ENCODE measurements at places on chromosomes 2 and 18.
A peak's percentile ranks its signal among the peaks of the same experiment; 100 is the strongest.

DNA sequence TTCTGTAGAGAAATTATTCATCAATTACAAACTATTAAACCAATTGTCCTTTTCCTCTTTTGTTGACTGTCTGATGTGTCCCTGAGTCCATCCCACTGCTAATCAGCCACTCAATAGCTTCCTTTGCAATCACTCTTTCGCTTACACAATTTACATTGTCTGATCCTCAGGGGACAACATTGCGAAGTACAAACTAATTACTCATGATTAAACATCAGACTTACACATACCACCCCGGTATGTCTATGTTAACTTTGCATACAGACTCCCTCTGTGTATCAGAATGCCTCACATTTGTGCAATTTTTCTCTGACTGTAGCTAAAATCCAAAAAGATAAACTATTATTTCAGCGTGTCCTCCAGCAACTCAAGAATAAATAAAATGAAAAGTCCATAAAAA is 264.4 kb upstream of the REV1 start:
- DNase-seq, result peak; percentile 59

DNA sequence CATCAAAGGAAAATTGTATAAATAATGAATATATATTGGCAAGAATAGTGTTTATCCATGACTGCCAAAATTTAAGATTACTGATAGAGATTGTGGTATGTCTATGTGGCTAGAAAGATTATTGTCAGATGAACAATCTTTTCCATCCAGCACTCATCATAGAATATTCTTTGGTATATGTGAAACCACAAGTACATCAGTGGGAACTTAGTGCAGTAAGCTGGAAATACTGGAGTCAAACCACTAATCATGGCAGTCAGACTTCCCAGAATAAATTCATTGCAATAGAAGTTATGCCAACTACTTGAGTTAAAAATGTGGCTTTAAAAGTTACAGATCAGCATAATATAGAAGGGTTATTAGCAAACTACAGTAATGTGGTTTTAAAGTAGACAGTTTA is 310.3 kb downstream of the GULP1 start:
- no peak for DNase-seq

GRCh38 chr2:30620102-30620501 is 173.1 kb downstream of the LCLAT1 start:
- no peak for DNase-seq

DNA sequence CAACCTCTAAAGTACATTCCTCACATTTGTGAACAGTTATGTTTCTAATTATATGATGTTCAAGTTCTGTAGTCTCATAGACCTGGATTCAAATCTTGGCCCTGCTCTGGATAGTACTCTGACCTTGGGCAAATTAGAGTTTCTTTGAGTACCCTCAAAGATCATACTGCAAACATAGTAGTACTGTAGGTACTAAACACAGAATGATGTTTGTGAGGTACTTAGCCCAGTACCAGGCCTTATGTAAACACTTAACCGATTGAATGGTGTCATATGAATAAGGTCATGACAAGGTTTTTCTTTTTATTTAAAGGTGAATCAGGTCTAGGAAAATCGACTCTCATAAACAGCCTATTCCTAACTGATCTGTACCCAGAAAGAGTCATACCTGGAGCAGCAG is 19.1 kb downstream of the SEPTIN2 start:
- DNase-seq, result no peak

- no peak for DNase-seq
Observed at GRCh38 chr2:239226677-239227581, 173.9 kb downstream of the HDAC4 start.

DNA sequence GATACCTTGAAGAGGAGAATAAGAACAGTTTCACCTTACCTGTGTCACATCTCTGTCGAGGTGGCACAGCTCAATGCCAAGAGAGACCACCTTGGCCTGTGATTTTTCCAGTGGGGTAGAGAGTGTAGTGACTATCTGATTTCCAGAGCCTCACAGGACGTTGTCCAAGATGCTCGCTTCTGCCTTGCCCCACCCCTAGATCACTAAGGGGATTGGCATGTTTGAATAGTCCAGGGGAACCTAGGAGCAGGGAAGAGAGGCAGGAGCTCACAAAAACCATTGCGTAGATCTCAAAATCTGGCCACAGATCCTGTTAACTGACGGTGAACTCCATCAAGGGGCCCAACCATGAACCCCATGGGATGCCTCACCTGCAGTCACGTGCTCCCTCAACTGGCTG is 24.2 kb downstream of the TMEM178A start:
- no peak for DNase-seq

DNA sequence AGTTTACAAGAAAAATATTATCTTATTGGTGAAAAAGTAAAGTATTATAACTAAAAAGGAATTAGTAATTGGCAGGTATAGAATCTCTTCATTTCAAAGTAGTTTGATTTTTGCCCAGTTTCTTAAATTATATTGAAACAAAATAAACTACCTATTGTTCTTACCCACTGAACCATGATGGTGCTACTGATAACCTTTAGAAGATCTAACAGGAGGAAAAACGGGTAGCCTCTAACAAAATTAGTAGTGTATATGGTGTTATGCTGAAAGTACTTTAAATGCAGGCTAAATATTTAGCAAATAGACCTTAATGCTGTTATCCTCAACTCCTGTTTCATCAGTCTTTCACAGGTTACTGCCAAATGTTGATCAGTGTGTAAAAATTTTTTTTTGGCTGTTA is 19.1 kb downstream of the MRPS9 start:
- no peak for DNase-seq

- DNase-seq, result no peak
Observed at GRCh38 chr2:229230256-229230655, 40.8 kb downstream of the PID1 start.

GRCh38 chr2:27442920-27443282 is 720 bp downstream of the KRTCAP3 start:
- no peak for DNase-seq

- no peak for DNase-seq
Observed at GRCh38 chr18:58512648-58513588, 116.0 kb downstream of the ALPK2 start.

All from suppressor macrophage treated with lipopolysaccharide for 1 hour (primary cell).